ENCODE measurements at places on chromosomes 11 and 22.

- no peak for DNase-seq
These were observed at the start of gene OVOL1 for GRCh38 chr11:65786786-65787636. Gene OVOL1, plus strand, starts transcription at chr11:65787063. Its CDS starts 311 bp downstream, at chr11:65787374.

DNA sequence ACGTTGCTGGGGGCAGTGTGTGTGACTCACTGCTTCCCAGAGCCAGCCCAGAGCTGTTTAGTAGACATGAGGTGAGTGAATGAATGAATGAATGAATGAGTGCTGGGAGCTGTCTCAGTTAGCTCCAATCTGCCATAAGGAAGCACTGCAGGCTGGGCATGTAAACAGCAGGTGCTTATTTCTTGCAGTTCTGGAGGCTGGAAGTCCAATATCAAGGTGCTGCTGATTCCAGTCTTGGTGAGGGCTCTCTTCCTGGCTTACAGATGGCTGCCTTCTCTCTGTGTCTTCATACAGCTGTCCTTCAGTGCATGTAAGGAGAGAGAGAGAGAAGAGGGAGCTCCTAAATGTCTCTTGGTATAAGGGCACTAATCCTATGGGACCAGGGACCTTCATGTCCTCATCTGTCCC is 4.1 kb downstream of the C11orf21 start:
- no peak for DNase-seq

DNA sequence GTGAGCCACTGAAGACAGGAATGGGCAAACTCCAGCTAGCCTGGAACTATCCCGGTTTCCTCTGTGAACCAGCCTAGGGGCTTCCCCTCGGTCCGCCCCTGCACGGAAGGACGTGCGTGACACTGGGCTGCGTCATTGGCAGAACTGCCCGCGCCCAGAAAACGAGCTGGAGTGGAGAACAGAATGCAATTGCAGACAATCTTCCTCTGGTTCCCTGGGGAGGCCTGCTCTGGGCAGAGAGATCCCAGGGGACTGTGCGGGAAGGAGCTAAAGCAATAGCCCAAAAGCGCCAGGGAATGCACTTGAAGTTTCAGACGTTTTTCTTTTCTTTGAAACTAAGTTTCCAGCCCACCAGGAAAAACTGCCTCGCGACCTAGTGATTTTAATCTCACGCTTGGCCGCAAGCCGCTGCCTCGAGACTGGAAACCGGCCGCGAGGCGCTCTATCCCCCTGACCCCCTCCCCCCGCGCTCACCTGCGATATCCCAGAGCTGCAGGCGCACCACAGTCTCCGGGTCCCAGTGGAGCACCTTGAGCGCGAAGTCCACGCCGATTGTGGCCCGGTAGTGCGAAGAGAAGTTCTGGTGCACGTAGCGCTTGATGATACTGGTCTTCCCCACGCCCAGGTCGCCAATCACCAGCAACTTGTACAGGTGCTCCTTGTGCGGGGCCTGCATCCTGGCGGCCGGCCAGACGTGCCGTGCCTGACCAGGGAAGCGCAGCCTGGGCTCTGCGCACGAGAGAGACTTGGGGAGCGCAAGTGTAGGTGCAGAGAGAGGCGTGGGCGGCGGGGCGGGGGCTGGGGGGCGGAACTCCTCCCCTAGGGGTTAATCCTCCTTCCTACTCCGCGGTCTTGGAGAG is at the start of gene RAB38:
Gene RAB38, minus strand, starts transcription at position 735 of the 860 bp plus-strand sequence. Its CDS starts 59 bp downstream, at position 676.
- no peak for DNase-seq

- DNase-seq: no peak
These were observed 15.3 kb upstream of the ZC3H12C start for GRCh38 chr11:110077831-110078325.

- no peak for DNase-seq
These were observed 12.9 kb downstream of the CRYBB2 start for GRCh38 chr22:25232301-25232700.

- DNase-seq: no peak
These were observed 1.3 kb upstream of the B4GALNT4 start for GRCh38 chr11:367956-368413.

All from GOT3 (cell line).